ENCODE measurements at places on chromosomes 7 and 10.

DNA sequence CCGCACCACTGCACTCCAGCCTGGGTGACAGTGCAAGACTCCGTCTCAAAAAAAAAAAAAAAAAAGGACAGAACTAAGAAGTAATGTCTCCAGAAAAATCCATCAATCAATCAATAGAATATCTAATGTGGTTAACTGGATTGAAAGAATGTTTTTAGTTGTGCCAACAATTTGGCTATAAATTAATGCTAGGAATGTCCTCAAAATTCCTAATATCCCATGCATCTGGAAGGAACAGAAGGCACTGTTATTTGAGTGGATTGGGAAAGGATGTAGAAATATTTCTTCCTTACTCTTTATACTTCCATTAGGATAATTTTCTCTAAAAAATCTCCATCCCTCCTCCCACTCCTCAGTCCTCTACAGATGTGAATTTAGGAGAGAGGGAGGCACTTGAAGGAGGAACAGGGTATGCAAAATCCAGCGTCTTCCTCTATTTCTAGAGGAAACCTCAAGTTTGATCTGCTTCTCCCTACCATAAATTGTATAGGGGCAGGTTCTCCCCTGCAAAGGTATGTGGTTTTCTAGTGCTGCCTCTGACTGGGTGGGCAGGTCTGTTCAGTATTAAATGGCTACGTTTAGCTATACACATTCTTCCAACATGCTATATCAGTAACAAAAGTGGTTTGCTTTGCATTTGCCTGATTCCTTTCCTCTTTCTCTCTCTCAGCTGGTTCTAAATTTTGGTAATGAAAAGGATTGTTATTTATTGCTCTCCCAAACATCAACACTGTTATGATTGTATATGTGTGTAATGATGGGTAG, 54.1 kb downstream of the RNLS start:
- H3K4me3 ChIP-seq, result no peak overlapping the region
- DNase-seq, result no peak
- H3K27me3 ChIP-seq, result peaks cover 17% of the 10 kb centered on the region

GRCh38 chr7:103919272-103919868, 70.1 kb downstream of the RELN start:
- no peaks in the 10 kb centered on the region for H3K27me3 ChIP-seq
- DNase-seq, result no peak
- H3K36me3 ChIP-seq, result no peaks in the 10 kb centered on the region
- H3K4me3 ChIP-seq, result no peak overlapping the region
- no peak overlapping the region for H3K27ac ChIP-seq

DNA sequence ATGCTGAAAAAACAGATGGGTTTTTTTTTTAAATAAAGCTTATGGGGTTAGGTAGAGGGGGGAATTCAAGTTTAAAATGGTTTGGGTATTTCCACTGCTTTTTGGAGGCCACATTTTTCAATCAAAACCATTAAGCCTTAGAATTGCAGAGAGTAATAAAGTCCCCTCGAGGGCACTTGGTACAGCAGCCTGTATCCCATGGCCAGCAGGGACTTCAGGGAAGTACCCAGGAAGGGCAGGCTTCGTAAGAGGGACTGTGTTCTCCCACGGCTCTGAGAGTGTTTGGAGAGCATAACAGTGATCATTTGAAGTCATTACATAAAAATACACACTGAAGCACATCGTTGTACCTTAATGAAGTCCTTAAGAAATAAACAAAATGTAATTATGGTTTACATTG, 432.7 kb downstream of the DPP6 start:
- H3K36me3 ChIP-seq, result no peaks in the 10 kb centered on the region
- H3K4me3 ChIP-seq, result no peak overlapping the region
- H3K27ac ChIP-seq, result no peak overlapping the region
- no peaks in the 10 kb centered on the region for H3K4me1 ChIP-seq
- no peaks in the 10 kb centered on the region for H3K27me3 ChIP-seq

DNA sequence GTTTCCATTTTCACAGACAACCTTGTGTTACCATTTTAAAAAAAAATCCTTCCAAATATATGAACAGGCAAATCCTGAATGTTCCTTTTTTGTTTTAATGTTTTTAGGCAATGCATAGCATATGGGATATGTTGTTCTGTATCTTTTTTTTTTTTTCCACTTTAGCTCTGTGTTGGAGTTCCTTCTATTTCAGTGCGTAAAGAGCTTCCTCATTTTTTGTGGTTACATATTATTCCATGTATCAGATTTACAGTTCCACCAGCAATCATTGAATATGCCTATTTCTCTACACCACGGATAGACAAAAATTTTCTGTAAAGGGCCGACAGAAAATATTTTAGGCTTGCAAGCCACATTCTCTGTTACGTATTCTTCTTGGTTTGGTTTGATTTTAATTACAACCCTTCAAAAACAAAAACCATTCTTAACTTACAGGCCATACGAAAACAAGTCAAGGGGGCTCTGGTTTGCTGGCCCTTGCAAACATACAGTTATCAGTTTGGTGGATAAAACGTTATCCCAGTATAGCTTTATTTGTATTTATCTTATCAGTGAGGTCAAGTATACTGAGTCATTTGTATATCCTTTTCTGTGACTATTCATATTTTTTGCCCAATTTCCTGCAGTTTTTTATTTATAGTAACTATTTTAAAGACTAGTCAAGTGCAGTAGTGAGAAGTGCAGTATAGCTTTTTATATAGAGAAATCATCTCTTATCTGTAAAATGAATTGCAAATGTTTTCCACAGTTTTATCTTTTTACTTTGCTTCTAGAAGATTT, 55.7 kb downstream of the RALA start:
- H3K27ac ChIP-seq, result no peak overlapping the region
- no peaks in the 10 kb centered on the region for H3K27me3 ChIP-seq
- DNase-seq, result no peak
- no peak overlapping the region for H3K4me3 ChIP-seq

Measured in activated T-helper 2 cell treated with anti-CD3 and anti-CD28 coated beads, Interferon-gamma antibody, Interleukin-2, Interleukin-4, amounts not matched to agents 10 μg/mL and 5 μg/mL and 100 μg/mL, durations not matched to agents 14 hours and 24 hours and 36 hours (primary cell).